Stomach (tissue), 19 donors: ENCODE measurements at places on chromosomes 5 and 9. TPM values are rescaled to one million over a fixed set of nuclear protein-coding genes. Genes with fewer than 3 reads are reported as not detected.

SKP1 gene
- polyA plus RNA-seq, result 233 TPM

LHX2 gene
- not detected for polyA plus RNA-seq

SPIN1 gene
- 18.3 TPM for polyA plus RNA-seq

CDC20B gene
- not detected for polyA plus RNA-seq

NR3C1 gene
- polyA plus RNA-seq, result 18.6 TPM

IL9 gene
- not detected for polyA plus RNA-seq

CHD1 gene
- 9.6 TPM for polyA plus RNA-seq

CCDC152 gene
- polyA plus RNA-seq, result 0.75 TPM

DMAC1 gene
- 11.5 TPM for polyA plus RNA-seq

KIF24 gene
- 0.46 TPM for polyA plus RNA-seq

RIGI gene
- 3.1 TPM for polyA plus RNA-seq

ADRA1B gene
- polyA plus RNA-seq, result 0.25 TPM

UBAP2 gene
- 12.5 TPM for polyA plus RNA-seq

SHOC1 gene
- polyA plus RNA-seq, result 0.15 TPM

KDM3B gene
- polyA plus RNA-seq, result 20.8 TPM

STX17 gene
- polyA plus RNA-seq, result 4.6 TPM

DRD1 gene
- polyA plus RNA-seq, result not detected

TMEM174 gene
- not detected for polyA plus RNA-seq

LOX gene
- polyA plus RNA-seq, result 4.3 TPM

SLC31A1 gene
- polyA plus RNA-seq, result 4.7 TPM

SPINK4 gene
- 2.1 TPM for polyA plus RNA-seq

AFAP1L1 gene
- 1.5 TPM for polyA plus RNA-seq

FGFR4 gene
- 17.0 TPM for polyA plus RNA-seq

FOXD4L4 gene
- not detected for polyA plus RNA-seq

TERT gene
- polyA plus RNA-seq, result 0.40 TPM

STC2 gene
- polyA plus RNA-seq, result 0.15 TPM

IFNA7 gene
- polyA plus RNA-seq, result not detected

PDE6A gene
- not detected for polyA plus RNA-seq

RAD23B gene
- polyA plus RNA-seq, result 50.7 TPM

GMCL2 gene
- not detected for polyA plus RNA-seq

CAVIN4 gene
- 0.31 TPM for polyA plus RNA-seq

CDH6 gene
- 0.31 TPM for polyA plus RNA-seq

ENG gene
- 16.0 TPM for polyA plus RNA-seq

GOLM1 gene
- polyA plus RNA-seq, result 16.0 TPM

FOXE1 gene
- polyA plus RNA-seq, result not detected

TMEM232 gene
- 5.2 TPM for polyA plus RNA-seq

KLHL3 gene
- polyA plus RNA-seq, result 1.6 TPM

CNTFR gene
- 2.9 TPM for polyA plus RNA-seq

CCNO gene
- 6.7 TPM for polyA plus RNA-seq

SNAPC3 gene
- 15.9 TPM for polyA plus RNA-seq

LCN10 gene
- 10.2 TPM for polyA plus RNA-seq

COL15A1 gene
- 12.0 TPM for polyA plus RNA-seq

FOXD4L6 gene
- not detected for polyA plus RNA-seq

PRRT1B gene
- 1.4 TPM for polyA plus RNA-seq

DAB2 gene
- polyA plus RNA-seq, result 3.1 TPM
